GM23248 (cell line): ENCODE measurements at places on chromosomes 1 and 21. TPM values are rescaled to one million over a fixed set of nuclear protein-coding genes. Genes with fewer than 3 reads are reported as not detected.

ZNF695 gene
- total RNA-seq = 0.51 and 1.2 TPM in 2 replicates

FMO3 gene
- not detected in 2 replicates for total RNA-seq

SAMD11 gene
- 40.9 and 68.3 TPM in 2 replicates for total RNA-seq

SDC3 gene
- 39.7 and 40.7 TPM in 2 replicates for total RNA-seq

PRKAA2 gene
- total RNA-seq = 0.65 and 0.76 TPM in 2 replicates

DNA sequence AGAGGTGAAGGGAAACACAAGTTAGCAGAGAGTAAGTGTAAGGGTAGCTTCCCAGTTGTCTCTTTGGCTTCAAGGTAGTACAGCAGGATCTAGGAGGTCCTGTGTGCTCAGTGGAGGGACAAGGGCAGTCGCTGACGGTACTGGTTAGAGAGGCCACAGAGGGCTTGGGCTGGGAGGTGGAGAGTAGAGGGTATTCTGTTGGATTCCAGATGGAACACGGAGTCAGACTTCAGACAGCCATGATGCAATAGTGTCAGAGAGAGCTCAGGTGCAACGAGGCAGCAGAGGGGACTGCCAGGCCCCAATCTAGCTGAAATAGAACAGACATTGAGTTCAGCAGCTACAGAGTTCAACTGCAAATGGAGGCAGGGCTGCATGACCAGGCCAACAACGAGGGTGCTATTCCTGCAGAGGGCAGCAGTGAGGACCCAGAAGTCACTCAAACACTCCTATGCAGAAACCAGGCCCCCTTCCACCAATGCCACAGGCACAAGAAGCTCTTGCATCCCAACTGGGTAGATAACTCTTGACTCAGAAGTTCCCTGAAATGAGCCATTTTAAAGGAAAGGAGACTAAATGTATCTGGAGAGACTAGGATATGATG lies 325.0 kb upstream of the ESRRG start:
- no peak for DNase-seq
- H3K36me3 ChIP-seq = no peaks in the 10 kb centered on the region
- H3K27ac ChIP-seq = no peak overlapping the region

DNA sequence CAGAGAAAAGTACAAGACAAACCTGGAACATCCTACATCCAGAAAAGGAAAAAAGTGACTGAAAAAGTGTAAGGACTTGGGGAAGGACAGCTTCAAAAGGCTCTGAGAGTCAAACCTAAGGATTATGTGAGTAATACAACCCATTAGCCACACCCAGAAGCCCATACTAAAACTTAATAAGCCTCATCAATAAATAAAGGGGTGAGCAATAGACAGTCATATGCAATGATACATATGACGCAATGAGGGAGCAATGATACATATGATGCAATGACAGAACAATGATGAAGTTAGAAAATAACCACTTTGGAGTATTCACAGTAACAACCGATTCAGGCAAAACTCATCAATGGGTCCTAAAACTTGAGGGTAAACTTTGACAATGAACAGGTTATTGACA lies 50.1 kb downstream of the BRWD1 start:
- no peak overlapping the region for H3K4me3 ChIP-seq
- DNase-seq = peak; percentile 65
- H3K36me3 ChIP-seq = peaks cover 63% of the 10 kb centered on the region
- no peaks in the 10 kb centered on the region for H3K27me3 ChIP-seq
- H3K4me1 ChIP-seq = peaks cover 11% of the 10 kb centered on the region

DNA sequence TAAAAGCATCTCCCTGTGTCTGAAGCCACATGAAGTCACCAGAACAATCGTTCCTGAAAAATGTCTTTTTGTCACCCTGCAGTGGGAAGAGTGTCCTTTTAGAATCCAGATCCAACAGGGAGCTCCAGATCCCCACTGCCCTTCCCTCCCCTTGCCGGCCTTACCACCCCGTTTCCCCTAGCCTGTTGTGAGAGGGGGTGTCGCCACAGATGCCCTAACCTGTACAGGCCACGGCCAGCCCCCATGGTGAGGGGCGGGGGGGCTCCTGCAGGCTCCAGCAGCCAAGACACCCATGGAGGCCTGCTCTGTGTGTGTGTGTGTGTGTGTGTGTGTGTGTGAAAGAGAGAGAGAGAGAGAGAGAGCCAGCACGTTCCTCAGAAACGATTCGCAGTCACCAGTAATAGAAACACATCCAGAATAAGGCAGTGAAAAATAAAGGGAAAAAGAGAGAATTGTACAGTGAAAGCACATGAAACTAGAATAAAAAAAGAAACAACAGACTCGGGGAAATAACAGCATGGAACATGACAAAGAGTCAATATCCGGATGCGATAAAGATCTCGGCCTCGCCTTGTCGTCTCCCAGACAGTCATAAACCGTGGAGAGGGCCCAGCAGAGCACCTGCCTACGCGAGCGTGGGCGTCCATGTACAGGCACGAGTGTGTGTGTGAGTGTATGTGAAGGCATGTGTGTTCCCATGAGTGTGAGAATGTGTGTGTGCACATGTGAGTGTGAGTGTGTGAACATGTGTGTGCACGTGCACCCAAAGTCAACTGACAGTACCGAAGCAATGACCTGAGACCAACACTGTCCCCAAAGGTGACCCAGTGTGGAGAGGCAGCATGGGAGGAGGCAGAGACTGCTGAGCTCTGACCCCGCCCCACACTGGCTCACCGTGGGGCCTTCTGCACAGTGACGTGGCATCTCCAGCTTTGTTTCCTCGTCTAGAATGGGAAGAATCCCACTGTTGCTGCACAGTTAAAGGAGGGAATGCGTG lies 303.8 kb downstream of the NPHP4 start:
- H3K27ac ChIP-seq = no peak overlapping the region
- H3K36me3 ChIP-seq = no peaks in the 10 kb centered on the region
- H3K4me3 ChIP-seq = no peak overlapping the region
- H3K4me1 ChIP-seq = no peaks in the 10 kb centered on the region

GRCh38 chr1:15627343-15627988 lies 10.2 kb downstream of the DDI2 start:
- peaks cover 26% of the 10 kb centered on the region for H3K36me3 ChIP-seq
- DNase-seq = peak; percentile 42
- peak overlapping the region; percentile 42; the same call in 1 of the 2 replicates for H3K27ac ChIP-seq
- H3K27me3 ChIP-seq = no peaks in the 10 kb centered on the region
- H3K4me1 ChIP-seq = peaks cover 13% of the 10 kb centered on the region

DNA sequence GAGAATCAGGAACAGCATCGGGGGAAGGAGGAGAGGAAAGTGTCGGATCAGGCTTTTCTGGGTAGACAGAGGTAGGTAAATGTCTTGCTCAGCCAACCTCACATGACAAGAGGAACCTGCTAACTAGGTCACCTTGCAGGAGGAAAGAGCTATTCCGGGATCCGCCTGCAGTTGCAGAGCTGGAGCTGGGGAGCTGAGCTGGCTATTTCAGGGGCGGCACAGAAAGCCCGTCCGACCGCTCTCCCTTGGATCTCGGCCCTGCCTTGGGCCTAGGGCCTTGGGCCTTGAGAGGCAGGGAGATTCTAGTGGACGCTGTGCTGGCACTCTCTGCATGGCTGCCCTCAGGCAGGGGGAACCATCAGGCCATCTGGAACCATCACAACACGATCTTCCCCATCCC lies 56.5 kb upstream of the CTPS1 start:
- H3K36me3 ChIP-seq = no peaks in the 10 kb centered on the region
- no peak overlapping the region for H3K4me3 ChIP-seq
- H3K4me1 ChIP-seq = no peaks in the 10 kb centered on the region
- DNase-seq = no peak
- no peaks in the 10 kb centered on the region for H3K27me3 ChIP-seq

DNA sequence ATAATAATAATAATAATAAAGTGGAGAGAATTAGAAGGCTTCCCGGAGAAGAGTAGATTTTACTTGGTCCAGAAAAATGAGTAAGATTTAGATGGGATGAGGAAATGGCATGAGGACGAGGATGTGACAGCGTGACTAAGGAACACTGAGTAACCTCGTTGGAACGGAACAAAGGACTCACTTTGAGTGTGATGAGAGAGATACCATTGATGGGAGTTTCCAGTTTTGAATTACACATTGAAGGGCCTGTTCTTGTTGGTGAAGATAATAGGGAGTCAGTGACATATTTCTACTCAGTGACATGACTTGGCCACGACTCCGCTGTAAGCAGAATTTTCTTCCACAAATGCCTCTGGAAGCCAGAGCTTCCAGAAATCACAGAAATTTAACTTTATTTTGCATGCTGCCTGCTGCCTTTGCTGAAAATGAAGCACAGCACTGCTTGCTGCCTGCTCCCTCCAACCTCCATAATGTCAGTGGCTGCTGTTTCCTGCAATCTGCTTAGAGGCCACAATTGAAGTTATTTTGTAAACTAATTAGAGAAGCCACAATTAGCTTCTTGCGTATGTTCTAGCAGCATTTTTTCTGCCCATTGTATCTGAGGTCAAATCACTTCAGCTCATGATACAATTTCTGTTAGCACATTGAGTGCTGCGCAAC lies 33.7 kb upstream of the FBXO28 start:
- DNase-seq = peak; percentile 77
- H3K27me3 ChIP-seq = no peaks in the 10 kb centered on the region
- peak overlapping the region; percentile 36; the same call in 1 of the 2 replicates for H3K27ac ChIP-seq
- H3K4me3 ChIP-seq = no peak overlapping the region
- H3K36me3 ChIP-seq = no peaks in the 10 kb centered on the region

GRCh38 chr21:38505654-38506523 lies 7.6 kb upstream of the ERG start:
- 0 out of 2 replicates have a peak, but pooled peaks cover 3% of the 10 kb centered on the region for H3K27me3 ChIP-seq
- H3K36me3 ChIP-seq = no peaks in the 10 kb centered on the region
- H3K4me1 ChIP-seq = peaks cover 7% of the 10 kb centered on the region; the same call in 1 of the 2 replicates

DNA sequence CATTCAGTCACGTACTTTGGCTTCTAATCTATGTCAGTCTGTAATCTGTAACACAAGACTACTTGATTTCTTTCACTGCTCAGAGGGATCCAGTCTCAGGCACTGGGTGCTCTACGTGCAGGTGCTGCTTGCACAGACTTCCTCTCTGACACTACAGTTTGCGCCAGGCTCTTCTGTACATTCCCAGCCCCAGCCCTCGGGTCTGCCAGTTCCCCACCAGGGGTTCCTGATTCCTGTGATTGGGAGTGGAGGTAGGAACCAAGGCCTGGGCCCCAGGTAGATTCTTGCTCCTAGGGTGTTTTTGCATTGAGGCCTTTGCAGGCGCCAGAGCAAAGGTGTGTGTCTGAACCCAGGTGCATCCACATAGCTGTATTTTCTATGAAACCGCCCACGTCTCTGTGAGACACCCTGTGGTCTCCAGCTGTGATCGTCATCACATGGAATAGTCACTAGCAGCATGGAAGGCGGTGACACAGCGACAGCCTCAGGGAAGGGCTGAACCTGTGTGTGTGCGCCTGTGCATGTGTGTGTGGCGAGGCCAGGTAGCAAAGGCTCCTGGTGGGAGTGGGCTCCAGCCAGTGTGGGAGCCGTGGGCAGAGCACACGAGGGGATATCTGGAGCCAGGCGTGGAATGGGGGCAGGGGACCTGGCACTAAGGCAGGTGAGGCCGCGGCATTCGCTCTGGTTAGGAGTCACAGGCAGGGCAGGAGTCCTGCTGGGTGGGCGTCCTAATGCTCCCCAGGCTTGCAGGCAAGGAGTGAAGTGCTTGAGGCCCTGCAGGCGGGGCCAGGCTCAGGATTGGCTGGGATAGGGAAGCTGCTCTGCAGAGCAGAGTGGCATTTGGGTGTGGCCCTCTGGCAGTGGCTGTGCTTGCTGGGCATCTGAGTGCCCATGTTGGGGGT lies 5.2 kb downstream of the GJC2 start:
- H3K27ac ChIP-seq = no peak overlapping the region
- peaks cover 13% of the 10 kb centered on the region for H3K4me1 ChIP-seq
- DNase-seq = no peak
- H3K27me3 ChIP-seq = no peaks in the 10 kb centered on the region
- no peaks in the 10 kb centered on the region for H3K36me3 ChIP-seq

DNA sequence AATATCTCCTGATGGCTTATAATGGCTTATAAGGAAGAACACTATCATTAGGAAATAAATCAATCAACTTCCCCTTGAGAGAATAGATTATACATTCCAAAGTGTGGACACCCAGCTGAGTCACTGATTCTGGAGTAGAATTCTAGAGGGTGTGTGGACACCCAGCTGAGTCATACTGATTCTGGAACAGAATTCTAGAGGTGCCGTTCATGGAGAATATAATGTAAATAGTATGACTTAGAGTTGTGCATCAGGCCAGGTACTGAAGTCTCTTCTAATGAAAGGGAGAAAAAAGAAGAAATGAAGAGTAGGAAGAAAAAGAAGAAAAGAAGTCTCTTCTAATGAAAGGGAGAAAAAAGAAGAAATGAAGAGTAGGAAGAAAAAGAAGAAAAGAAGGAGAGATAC lies 2.4 kb upstream of the USP33 start:
- no peak overlapping the region for H3K27ac ChIP-seq
- DNase-seq = peak; percentile 77
- peaks cover 8% of the 10 kb centered on the region for H3K4me1 ChIP-seq
- H3K27me3 ChIP-seq = no peaks in the 10 kb centered on the region

DNA sequence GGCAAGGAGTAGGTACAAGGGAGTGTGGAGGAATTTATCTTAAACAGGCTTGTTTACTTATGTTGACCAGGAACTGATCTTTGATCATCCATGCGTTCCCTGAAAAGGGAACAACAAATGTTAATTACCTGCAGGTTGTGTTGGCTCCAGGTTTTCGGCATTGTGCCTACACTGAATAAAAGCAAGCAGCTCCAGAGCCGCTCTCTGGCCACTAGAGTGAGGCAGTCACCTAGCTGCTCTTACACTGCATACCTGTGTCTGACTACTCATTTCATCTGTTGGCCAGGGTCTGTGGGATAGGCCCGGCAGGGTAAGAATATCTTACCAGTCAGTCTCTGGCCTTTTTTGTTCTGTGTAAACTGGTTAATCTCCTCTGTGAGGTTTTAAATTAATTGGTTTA lies 183.6 kb downstream of the HFM1 start:
- no peaks in the 10 kb centered on the region for H3K36me3 ChIP-seq
- no peak for DNase-seq
- no peak overlapping the region for H3K4me3 ChIP-seq
- no peak overlapping the region for H3K27ac ChIP-seq
- H3K4me1 ChIP-seq = no peaks in the 10 kb centered on the region
- H3K27me3 ChIP-seq = no peaks in the 10 kb centered on the region

GRCh38 chr1:96634883-96635282 lies 86.7 kb upstream of the PTBP2 start:
- H3K4me1 ChIP-seq = no peaks in the 10 kb centered on the region
- H3K36me3 ChIP-seq = no peaks in the 10 kb centered on the region
- H3K4me3 ChIP-seq = no peak overlapping the region

GRCh38 chr1:42085596-42085995 lies 67.6 kb upstream of the GUCA2B start:
- H3K4me1 ChIP-seq = no peaks in the 10 kb centered on the region
- peaks cover 15% of the 10 kb centered on the region; the same call in 1 of the 2 replicates for H3K27me3 ChIP-seq
- H3K27ac ChIP-seq = no peak overlapping the region
- H3K4me3 ChIP-seq = no peak overlapping the region
- DNase-seq = peak; percentile 36
- H3K36me3 ChIP-seq = no peaks in the 10 kb centered on the region

DNA sequence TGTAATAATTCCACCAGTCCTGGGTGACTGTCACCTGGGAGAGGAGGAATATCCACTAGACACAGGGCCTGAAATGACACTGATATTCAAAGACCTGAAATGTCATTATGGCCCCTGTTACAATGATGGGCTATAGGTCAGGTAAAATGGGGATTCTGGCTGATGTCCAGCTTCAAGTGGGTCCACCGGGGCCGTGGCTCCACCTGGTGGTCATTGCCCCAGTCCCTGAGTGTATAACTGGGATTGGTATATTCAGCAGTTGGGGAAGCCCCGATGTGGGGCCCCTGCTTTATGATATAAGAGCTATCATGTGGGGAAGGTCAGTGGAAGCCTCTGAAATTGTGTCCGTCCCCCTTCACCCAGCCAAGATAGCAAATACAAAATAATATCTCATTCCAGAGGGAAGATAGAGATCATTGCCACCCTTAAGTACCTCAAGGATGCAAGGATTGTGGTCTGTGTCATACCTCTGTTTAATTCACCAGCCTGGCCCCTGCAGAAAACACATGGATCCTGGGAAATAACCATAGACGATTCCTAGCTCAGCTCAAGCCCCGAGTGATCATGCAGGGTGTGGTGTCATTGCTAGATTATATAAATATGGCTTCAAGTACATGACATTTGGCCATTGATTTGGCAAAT lies 19.4 kb downstream of the PLEKHO1 start:
- no peaks in the 10 kb centered on the region for H3K4me1 ChIP-seq
